NAMALWA (cell line): ENCODE measurements at places on chromosomes 5 and 9.

GRCh38 chr9:108241384-108242073 is 614.3 kb downstream of the ACTL7B start:
- no peak for DNase-seq

DNA sequence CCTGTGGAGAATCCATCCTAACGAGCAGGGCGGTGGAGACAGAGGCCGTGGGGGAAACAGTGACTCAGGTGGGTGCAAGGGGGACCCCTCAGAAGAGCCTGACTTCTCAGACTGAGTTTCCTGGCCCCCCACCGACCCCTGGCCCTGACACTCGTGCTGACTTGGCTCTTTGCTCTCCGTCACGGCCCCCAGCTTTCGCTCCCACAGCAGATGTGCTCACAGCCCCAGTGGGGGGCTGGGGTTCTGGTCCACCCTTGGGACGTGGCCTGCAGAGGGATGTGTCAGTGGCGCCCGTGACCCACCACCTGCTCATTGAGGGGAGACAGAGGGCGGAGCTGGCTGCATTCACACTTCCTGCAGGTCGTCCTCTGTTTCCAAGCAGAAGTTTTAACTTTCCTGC is 62.9 kb upstream of the IRX4 start:
- no peak for DNase-seq

DNA sequence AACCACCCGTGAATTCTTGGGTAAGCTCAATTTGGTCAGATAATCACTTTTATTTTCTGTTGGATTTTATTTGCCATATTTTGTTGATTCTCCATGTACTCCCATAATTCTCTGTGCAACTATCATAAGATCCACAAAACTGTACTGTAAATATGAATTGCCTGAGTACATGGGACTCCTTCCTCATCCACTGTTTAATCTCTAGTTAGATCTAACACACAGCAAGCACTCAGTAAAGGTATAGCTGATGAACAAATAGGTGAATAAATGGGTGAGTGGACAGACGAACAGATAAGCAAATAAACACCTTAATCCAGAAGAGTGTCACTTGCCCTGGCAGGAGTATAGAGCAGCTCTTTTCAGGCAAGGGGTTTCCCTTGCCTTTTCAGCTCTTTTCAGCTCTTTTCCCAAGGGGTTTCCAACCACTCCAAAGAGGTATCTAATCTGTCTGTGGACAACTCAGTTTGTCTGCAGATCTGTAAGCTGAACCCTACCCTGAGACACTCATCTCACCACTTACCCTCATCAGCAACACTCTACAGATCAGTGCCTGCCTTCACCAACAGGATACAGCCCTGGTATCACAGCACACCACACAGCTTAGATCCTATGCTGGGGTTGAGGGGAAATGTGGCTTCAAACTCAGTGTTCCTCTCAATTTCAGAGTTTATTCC is 51.2 kb downstream of the SIL1 start:
- DNase-seq: no peak

- DNase-seq: no peak
These were observed 90.2 kb downstream of the C5orf15 start for GRCh38 chr5:133878236-133878555.

GRCh38 chr9:129983891-129984290 is 59.1 kb downstream of the FNBP1 start:
- DNase-seq: no peak

DNA sequence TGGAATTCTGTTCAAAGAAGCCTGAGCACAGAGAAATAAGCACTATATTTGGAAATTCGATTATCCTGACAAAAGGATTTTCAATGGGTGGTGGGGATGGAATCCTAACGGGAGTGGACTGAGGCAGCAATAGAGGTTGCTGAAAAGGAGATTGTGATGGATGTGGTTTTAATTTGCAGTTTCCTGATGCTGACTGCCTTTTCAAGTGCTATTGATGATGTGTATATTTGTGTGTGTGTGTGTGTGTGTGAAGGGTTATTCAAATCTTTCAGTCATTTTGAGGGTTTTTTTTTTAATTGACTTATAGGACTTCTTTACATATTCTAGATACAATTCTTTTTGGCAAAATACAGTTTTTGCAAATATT is 614.5 kb downstream of the HINT1 start:
- no peak for DNase-seq
